Esophagus squamous epithelium (tissue), 5 donors: ENCODE measurements at places on chromosomes 11 and 22. TPM values are rescaled to one million over a fixed set of nuclear protein-coding genes. Genes with fewer than 3 reads are reported as not detected.

DNA sequence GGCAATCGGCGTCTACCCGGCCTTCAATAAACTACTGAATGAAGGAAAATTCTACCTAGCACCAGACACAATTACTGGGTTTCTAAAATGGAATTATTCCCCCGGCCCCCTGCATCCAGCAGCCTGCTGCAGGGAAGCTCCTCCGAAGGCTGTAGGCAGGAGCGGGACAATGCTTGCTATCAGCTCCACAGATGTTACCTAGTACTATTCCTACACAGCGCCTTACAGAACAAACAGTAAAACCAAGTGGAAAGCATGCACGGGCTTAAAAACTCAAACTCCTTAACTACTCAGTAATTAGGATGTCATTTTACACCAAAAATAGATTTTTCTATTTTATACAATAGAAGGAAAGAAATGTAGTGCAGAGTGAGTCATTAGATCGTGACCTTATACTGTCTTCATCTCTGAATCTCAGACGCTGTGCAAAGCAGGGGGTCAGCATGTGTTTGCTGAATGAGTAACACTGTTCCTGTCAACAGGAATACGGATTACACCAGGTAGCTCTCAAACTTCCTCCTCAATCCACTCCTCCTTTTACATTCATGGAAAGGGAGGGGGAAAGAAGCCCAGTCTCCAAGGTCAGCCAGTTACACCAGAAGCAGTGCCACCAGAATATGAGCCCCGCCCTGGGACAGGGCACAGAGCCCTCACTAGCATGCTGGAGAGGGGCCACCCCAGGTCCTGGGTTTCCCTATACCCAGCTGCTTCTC lies 74.9 kb downstream of the PACSIN2 start:
- H3K36me3 ChIP-seq, result no peaks in the 10 kb centered on the region
- H3K27me3 ChIP-seq, result no peaks in the 10 kb centered on the region
- H3K4me3 ChIP-seq, result no peak overlapping the region
- H3K4me1 ChIP-seq, result peaks cover 51% of the 10 kb centered on the region

- H3K4me1 ChIP-seq, result peaks cover 38% of the 10 kb centered on the region
- no peak within 1 kb of the TSS for H3K4me3 ChIP-seq
- no peaks in the 10 kb centered on the region for H3K36me3 ChIP-seq
- H3K27me3 ChIP-seq, result peaks cover 93% of the 10 kb centered on the region
- DNase-seq, result no peak
Measured at GRCh38 chr11:14971865-14972580, at the start of gene CALCA. Gene CALCA (minus strand): TSS chr11:14972351. CDS start chr11:14971192, 1,159 bp downstream.

DNA sequence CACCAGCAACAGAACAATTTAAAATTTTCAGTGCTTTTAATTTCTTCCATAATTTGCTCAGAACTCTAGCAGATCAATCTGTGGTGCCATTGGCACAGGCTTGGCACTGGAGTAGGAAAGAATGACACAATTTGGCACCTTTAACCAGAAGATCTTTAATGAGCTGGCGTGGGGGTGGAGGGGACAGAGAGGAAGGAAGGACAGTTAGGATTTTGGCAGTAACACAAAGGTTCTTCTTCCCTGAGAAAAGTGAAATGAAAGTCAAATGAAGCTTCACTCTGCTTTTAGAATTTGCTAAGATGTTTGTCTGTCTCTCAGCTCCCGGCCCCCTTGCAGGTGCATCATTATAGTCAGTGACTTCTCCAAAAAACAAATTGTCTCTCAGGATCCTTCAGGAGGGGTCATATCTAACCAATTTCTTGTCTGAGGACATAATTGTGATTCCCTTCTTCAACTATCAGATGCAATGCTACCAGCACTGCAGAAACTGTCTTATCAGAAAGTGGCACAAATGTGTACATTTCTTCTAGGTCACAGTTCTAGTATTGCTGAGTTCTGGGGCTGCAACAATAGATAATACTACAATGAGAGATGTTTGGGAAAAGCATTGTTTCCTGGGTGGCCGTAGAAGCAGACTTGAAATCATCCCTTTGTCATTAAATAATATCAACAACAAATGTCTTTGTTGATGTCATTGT lies 66.8 kb downstream of the CSTPP1 start:
- no peak overlapping the region for H3K4me3 ChIP-seq
- no peaks in the 10 kb centered on the region for H3K27me3 ChIP-seq
- no peaks in the 10 kb centered on the region for H3K36me3 ChIP-seq
- H3K4me1 ChIP-seq, result no peaks in the 10 kb centered on the region
- no peak overlapping the region for H3K27ac ChIP-seq

DNA sequence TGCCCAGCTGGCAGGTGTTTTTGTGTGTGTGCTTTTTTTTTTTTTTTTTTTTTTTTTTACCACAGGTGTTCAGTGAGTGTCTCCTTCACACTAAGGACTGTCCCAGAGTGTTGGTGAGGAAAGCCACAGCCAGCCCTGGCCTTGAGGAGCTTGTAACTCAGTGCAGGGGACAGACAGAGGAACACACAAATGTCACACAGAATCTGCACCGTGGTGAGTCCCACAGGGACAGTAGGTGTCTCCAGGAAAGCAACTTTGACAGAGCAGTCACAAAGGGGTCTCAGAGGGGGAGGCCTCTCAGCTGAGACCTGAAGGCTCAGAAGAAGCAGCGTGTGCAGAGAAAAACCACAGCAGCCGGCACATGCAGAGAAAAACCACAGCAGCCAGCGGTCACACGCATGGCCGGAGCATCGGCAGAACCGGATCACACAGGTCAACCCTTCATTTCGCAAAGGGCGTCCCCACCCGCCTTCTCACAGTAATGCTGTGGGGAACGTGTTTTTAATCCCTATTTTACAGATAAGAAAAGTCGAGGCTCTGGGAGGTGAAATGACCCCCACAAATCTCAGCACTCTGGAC lies 101.7 kb upstream of the PRR5 start:
- no peaks in the 10 kb centered on the region for H3K4me1 ChIP-seq
- H3K4me3 ChIP-seq, result no peak overlapping the region
- DNase-seq, result no peak
- no peaks in the 10 kb centered on the region for H3K36me3 ChIP-seq
- H3K27me3 ChIP-seq, result no peaks in the 10 kb centered on the region

- H3K4me1 ChIP-seq, result peaks cover 65% of the 10 kb centered on the region
- no peak for DNase-seq
- H3K27ac ChIP-seq, result no peak overlapping the region
- no peaks in the 10 kb centered on the region for H3K27me3 ChIP-seq
Measured at GRCh38 chr11:79663017-79663416, 222.2 kb upstream of the TENM4 start.

DNA sequence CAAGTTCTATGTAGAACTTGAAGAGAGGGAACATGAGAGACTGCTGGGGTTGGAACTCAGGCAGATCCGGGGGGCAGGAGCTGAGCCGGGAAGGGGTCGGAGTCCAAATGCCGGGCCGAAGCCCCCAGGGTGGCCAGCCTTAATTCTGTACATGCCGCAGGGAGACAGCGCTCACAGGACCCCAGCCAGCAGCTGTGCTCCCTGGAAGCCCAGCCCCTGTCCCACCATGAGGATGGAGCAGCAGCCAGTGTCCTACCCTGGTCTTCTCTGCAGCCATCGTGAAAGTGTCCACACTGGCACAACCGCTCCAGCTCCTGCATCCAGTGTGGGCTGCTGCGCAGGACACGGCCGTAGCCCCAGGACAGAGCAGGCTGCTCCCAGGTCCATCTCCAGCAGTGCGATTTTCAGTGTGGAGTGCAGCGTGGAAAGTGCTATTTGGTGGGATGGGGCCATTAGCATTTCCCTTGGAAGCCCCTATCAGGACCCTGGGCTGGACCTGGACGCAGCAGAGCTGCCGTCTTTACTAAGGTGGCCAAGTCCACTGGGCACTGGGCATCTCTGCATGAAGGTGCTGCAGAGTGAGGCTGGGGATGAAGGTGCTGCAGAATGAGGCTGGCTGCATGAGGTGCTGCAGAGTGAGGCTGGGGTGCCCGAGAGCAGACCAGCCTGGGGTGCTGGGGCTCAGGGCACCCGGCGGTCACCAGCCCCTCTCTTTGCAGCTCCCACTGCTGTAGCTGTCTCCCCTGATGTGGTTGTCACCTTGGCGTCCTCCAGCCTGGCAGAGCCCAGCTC lies 737.4 kb downstream of the BRD1 start:
- H3K36me3 ChIP-seq, result no peaks in the 10 kb centered on the region
- DNase-seq, result no peak
- no peak overlapping the region for H3K4me3 ChIP-seq
- no peaks in the 10 kb centered on the region for H3K27me3 ChIP-seq

SCGB1D2 gene
- not detected for total RNA-seq

MPZL3 gene
- total RNA-seq, result 17.4 TPM

RTN4RL2 gene
- 0.66 TPM for total RNA-seq
